Left cardiac atrium (tissue), 4 donors: ENCODE measurements at places on chromosomes 16 and 17.

DNA sequence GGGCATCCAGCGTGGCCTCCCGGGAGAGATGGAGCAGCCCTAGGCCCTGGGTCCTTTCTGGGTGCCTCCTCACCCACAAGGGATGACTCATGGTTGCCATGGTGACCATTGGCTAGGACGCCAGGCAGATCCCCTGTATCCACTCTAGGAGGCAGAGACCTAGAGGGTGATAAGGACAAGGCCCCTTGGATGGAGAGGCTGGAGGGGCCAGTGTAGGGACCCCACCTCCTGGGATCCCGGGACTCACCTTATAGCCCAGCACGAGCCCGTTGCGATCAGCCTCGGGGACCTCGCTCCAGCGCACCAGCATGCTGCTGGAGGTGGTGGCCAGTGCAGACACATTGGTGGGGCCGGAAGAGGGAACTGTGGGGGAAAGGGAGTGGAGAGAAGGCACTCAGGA, 82.2 kb upstream of the CDC42EP4 start:
- no peak for DNase-seq

- DNase-seq: no peak
These were observed 13.9 kb downstream of the DNAAF1 start for GRCh38 chr16:84159007-84159406.

DNA sequence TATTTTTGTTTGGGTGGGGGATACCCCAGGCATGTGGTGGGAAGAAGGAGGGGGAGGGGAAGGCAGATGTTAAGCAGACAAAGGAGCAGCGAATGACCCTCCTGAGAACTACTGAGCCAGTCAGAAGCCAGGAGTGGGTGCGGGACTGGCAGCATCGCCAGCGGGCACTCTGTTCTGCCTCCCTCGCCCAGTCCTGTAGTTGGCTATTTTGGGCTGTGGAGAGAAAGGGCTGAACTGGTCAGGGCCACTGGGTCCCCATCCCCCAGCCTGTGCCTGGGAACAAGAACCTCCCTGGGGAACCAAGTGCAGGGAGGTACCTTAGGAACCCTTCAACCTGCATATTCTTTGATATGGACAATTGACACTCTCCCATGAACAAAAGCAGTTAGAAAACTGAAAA, 6.4 kb downstream of the LRRC3C start:
- no peak for DNase-seq

- DNase-seq: no peak
These were observed 277.7 kb downstream of the HS3ST3A1 start for GRCh38 chr17:13323990-13324389.

DNA sequence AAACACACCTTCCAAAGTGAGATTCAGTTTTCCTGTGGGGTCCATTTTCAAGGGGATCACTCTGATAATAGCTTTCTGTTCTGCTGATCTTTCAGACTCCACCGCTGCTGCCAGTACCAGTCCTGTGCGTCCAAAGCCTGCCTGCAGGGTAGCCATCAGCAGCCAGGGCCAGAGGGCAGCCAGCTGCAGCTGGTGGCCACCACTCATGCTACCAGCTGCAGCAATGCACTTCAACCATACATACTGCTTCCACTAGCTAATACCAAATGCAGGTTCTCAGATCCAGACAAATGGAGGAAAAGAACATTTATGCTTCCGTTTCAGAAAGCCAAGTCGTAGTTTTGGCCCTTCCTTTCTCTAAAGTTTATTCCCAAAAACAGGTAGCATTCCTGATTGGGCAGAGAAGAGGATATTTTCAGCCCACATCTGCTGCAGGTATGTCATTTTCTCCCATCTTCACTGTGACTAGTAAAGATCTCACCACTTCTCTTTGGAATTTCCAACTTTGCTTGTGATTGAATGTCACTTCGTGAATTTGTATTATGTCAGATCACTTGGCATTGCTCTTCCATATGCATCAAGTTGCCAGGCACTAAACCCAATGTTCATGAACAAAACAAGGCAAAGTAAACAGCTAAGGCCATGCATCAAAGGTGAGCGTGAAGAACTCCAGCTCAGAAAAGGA, 1.8 kb downstream of the RNF43 start:
- peak; percentile 21 for DNase-seq

DNA sequence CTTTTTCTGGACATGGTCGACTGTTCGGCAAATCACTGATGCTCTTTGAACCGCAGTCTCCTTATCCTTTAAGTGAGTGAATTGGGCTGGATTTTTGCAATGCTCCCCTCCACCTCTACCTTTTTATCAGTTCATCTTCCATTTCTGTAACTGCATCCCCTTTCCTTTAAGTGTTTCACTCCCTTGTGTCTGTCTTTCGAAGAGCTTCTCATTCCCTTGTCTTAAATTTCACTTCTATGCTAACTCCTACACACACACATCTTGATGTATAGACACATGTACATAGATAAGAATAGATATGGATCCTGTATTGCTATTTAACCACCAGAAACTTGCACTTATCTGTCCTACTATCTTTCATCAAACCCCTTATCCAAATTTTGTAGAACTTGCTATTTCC, 250.7 kb downstream of the PHKB start:
- no peak for DNase-seq

DNA sequence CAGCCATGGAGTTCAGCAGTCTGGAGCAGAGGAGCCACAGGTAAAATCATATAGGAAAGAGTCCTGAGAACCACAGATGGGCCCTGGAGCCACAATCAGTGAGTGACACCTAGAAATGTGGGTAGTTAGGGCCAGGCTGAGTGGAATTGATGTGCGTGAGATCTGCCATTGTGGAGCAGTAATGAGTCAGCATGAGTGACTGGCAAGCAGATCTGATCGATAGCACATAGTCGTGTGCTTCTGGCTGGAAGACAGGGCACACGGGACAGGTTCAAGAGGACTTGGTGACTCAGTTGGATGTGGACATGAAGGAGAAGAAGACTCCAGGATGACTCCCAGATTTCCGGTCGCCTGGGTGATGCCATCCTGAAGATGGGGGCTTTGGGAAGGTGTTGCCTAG, 12.3 kb downstream of the ADORA2B start:
- DNase-seq: no peak

DNA sequence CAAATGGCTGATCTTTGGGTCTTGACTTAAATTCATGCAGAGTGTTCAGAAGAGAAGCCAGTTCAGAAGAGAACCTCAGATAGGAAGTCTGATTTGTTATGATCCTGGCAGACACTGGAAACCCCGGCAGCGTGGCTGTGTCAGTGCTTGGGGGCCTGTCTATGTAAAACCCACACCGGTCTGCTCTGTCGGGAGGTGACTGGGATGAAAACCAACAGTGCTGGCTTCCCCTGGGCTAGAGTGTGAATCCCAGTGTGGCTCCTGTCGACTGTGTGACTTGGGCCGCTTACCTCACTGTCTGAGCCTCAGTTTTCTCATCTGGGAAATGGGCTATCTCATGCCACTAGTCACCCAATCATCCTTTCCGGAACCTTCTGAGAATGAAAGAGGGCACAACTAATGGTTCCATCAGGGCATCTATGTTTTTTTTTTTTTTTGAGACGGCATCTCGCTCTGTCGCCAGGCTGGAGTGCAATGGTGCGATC, 92.4 kb downstream of the FOXL1 start:
- no peak for DNase-seq

DNA sequence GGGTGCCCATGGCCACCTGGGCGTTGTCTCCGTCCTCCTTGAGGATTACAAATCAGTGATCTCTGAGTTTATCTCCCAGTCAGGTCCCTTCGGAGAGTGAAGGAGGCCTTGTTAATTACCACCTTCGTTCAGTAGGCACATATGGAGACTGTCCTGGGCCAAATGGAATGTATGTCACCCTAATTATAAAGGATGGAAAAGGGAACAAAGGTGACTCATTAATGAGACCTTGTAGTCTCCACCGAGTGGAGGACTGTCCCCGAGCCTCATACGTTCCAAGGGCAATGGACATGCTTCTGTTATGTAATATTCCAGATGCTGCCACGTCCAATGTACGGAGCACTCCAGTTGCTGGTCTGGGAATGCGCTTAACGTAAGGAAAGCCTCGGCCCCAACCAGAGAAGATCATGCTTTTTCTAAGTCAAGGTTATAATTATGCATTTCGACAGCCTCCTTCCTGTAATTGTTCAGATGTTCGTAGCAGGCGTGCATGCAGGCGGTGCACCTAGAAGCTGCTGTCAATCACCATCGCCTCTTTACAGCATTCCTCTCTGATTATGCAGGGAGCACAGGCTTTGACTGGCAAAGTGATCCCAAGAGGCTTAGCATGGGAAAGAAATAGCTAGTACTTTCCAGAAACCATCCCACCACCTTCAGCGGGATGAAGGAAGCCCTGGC, 22.4 kb upstream of the SEC14L1 start:
- DNase-seq: no peak

DNA sequence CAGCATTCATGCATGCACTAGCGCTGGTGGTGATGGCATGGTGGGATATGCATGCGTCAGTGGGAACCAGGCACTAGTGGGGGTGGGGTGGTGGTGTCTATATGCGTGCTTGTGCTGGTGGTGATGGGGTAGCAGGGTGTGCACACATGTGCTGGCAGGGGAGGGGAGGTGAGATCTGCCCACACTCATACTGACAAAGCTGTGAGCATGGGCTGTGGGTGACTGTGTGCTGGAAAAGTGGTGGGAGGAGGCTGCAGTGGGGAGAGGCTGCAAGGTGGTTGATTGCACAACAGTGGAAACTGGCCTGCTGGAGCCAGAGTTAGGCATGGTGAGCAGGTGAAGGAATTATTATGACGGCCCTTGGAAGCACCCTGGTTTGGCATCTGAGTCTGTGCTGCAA, 31.3 kb upstream of the TEKT1 start:
- DNase-seq: no peak

GRCh38 chr16:12819126-12820117, 15.7 kb upstream of the CPPED1 start:
- peak; percentile 65 for DNase-seq

GRCh38 chr17:78342449-78343186, 17.3 kb downstream of the SOCS3 start:
- peak; percentile 82 for DNase-seq

DNA sequence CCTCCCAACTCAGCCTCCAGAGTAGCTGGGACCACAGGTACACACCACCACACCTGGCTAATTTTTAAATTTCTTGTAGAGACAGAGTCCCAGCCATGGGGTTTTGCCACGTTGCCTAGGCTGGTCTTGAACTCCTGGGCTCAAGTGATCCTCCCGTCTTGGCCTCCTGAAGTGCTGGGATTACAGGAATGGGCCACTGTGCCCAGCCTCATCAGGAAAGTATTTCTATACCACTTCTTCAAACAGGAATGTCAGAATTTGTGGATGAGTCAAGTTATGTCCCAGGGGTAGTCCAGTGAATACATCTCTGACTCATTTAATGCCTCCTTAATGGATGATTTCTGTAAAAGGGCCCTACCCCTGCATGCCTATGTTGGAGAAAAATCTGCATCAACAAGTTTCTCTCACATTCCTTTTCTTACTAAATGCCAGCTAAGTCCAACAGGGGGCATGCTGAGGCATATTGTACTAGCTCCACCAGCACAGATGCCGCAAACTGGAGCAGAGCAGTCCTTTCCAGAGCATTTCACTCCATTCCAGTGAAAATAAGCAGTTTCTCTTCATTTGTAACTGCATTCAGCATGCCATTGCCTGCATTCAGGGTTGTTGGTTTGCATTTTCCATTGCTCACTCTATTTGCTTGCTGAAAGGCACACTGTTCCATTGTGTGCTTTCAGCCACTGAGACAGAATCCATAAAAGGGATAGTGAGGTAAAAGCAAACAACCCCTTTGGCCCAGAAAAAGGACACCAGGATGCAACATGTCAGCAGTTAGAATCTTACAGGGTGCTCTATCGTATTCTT, 5.3 kb upstream of the CAVIN1 start:
- DNase-seq: peak; percentile 51

GRCh38 chr17:71402661-71403141, 718.1 kb upstream of the SOX9 start:
- DNase-seq: no peak

DNA sequence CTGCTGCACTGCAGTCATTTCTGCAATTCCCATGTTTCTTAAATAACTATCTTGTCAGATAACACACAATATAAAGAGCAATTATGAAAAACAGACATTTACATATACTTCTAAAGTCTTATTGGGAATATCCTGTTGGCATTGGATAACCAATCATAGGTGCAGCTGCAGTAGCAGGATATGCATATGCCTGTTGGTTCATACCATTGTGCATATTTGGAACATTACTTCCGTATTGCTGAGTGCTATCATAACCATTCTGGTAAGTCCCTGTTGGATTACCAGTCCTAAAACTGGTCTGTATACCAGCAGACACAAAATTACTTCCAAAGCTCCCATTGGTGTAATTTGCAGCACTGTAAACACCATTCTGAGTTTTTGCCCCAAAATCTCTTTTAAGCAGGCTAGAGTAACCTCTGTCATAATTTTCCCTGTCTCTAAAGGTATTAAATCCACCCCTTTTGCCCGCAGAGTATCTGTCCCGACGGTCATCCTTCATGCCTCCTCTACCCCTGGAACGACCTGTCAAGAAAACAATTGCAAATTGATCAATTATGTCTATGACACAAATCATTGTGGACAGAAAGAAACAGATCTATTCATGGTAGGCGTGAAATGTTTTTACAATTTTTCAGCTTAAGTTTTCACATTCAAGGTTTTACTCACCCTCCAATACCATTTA, 3.1 kb upstream of the POLG2 start:
- DNase-seq: no peak

DNA sequence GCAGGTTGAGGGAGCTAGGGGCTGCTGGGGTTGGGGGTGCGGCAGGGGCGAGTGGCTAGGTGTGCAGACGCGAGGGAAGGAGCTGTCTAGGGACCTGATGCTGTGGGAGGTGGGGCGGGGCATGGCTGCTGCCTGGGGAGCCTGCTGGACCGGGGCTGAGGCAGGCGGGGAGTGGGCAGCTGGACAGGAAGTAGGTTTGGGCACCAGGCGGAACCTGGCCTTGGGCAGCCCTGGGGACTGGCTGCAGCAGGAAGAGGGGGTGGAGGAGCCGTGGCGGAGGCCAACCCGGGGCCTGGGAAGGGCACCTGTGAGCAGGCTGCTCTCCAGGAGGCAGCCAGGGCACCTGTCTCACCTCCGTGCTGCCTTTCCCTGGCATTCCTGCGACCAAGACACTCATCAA, 5.9 kb upstream of the DNASE1L2 start:
- DNase-seq: no peak

DNA sequence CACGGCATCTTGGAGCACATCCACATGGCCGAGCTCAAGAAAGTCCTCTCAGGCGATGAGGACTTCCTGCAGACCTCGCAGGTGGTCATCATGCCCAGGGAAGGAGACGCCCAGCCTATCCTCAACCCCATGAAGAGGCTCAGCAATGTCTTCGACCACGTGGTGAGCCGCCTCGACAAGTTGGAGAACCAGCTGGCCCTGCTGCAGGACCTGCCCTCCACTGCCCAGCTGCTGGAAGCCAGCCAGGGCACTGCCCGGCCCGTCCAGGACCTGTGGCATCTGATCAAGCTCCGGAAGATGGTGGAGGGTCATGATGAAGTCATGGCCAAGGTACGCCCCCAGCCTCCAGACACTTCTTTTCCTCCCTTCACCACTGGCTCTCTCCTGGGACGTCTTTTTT, 440 bp downstream of the C16orf96 start:
- no peak for DNase-seq

DNA sequence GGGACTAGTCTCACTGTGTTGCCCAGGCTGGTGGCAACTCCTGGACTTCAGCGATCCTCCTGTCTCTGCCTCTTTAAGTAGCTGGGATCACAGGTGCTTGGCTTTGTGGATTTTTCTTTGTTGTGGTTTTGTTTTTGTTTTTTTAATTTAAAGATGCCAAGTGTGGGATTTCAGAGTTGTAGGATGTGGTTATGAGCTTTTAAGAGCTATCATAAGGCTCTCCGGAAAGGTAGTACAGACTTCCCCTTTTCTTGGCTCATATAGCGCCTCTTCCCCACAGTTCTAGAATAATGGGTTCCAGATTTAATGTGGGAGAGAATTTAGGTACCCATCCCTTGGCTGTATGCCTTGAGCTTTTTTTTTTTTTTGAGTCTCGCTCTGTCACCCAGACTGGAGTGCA, 17.1 kb downstream of the AKAP1 start:
- DNase-seq: no peak
